ENCODE measurements at places on chromosomes 13 and 19. TPM values are rescaled to one million over a fixed set of nuclear protein-coding genes. Genes with fewer than 3 reads are reported as not detected.

DNA sequence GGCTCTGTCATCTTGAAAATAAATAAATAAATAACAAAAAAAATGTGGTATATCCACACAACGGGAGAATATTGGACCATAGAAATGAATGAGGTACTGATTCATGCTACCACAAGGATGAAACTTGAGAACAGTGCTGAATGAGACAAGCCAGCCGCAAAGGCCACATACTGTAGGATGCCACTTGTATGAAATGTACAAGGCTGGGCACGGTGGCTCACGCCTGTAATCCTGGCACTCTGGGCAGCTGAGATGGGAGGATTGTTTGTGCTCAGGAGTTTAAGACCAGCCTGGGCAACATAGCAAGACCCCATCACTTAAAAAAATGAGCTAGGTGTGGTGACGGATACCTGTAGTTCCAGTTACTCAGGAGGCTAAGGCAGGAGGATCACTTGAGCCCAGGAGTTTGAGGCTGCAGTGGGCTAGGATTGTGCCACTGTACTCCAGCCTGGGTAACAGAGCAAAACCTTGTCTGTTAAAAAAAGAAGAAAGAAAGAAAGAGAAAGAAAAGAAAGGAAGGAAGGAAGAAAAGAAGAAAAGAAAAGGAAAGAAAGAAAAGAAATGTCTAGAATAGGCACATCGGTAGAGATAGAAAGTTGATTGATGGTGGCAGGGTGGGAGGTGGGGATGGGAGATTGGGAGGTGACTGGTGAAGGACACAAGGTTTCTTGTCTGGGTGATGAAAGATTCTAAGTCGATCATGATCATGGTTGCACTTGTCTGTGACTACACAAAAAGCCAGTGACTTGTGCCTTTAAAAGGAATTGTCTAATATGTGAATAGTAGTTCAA, 20.3 kb downstream of the HPN start:
- DNase-seq: no peak
- H3K4me3 ChIP-seq: no peak overlapping the region
- peaks cover under 1% of the 10 kb centered on the region for H3K4me1 ChIP-seq
- no peaks in the 10 kb centered on the region for H3K27me3 ChIP-seq
- no peaks in the 10 kb centered on the region for H3K36me3 ChIP-seq

DNA sequence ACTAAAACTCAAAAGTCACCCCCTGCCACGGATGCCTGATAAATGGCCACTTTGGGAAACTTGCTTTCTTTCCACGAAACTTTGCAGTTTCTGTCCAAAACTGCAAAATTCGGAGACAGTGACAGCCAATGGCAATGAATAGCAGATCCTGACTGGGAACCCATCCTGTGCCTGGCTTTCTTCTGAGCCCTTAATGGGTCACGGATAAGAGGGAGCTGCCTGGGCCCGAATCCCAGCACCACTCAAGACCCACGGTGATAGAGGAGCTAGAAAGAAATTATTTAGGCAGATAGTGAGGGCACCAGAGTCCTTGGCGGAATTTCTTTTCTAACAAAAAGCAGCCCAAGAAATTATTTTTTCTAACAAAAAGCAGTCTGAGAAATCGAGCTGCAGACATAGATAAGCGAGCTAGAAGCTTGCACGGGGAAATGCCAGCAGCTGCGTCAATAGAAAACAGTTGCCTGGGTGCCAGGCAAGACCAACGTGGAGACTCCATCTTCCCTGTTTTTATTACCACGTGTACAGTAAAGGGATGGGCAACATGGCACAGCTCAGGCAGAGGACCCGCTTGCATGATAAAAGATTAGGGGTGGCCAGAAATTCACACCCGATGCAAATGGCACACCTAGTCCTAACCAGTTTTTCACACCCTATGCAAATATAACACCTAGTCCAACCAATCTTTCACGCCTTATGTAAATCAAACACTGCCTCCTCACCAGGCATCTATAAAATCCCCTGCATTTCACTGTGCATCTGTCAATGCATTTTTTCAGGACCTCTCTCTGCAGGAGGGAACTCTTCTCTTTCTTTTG, 7.1 kb upstream of the HSH2D start:
- H3K36me3 ChIP-seq: peaks cover 30% of the 10 kb centered on the region
- no peaks in the 10 kb centered on the region for H3K27me3 ChIP-seq
- no peaks in the 10 kb centered on the region for H3K4me1 ChIP-seq

GRCh38 chr13:102195566-102196462, 206.0 kb downstream of the FGF14 start:
- DNase-seq: no peak
- no peaks in the 10 kb centered on the region for H3K27me3 ChIP-seq
- no peaks in the 10 kb centered on the region for H3K36me3 ChIP-seq
- H3K4me1 ChIP-seq: no peaks in the 10 kb centered on the region

- no peaks in the 10 kb centered on the region for H3K36me3 ChIP-seq
- H3K27ac ChIP-seq: no peak overlapping the region
- no peak for DNase-seq
- H3K27me3 ChIP-seq: no peaks in the 10 kb centered on the region
- peaks cover 8% of the 10 kb centered on the region for H3K4me1 ChIP-seq
These were observed 75.8 kb downstream of the LRCH1 start for GRCh38 chr13:46628622-46629365.

DNA sequence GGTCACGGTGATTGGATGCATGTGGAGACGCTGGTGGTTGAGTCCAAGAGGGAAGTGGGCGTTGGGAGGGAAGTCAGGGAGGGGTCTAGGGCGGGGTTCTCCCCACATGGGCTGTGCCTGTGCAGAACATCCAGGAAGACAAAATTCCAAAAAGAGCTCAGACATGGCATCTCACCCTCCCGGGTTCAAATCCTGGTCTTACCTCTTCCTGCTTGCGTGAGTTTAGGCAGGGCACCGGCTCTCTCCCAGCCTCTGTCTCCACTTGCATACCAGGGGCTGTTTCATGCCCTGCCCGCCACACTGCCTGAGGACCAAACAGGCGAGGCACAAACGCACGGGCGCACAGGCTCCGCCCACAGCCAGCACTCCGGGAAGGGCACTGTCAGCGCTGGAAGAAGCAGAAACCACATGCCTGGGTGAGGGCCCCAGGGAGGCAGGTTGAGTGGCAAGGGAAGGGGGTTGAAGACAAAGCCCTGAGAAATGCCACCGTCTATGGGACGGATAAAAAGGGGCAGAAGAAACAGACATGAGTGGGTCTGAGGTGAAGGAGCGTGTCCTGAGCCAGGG, 123.6 kb upstream of the SOX1 start:
- no peaks in the 10 kb centered on the region for H3K36me3 ChIP-seq
- no peak overlapping the region for H3K27ac ChIP-seq
- no peak overlapping the region for H3K4me3 ChIP-seq
- no peaks in the 10 kb centered on the region for H3K4me1 ChIP-seq

GRCh38 chr13:101384929-101385328, 31.4 kb downstream of the NALCN start:
- no peaks in the 10 kb centered on the region for H3K4me1 ChIP-seq
- H3K36me3 ChIP-seq: no peaks in the 10 kb centered on the region

DNA sequence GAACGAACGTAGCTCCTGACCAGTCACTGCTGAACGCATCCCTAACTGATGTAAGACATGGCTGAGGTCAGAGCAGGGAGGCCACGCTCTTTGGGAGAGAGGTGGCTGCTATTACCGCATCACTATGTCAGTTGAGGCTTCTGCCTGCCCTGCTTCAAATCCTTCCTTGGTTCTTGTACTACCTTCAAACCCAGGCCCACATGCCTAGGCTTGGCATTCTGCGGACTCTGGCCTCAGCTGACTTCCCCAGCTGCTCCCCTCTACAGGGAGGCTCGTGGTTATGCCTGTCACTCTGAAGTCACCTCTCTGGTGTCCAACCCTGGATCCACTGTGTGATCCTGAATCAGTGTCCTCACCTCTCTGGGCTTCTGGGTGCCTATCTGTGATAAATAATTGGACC, 14.8 kb upstream of the MEIS3 start:
- no peak overlapping the region for H3K27ac ChIP-seq
- no peaks in the 10 kb centered on the region for H3K36me3 ChIP-seq
- no peak overlapping the region for H3K4me3 ChIP-seq
- H3K4me1 ChIP-seq: peaks cover 29% of the 10 kb centered on the region

DNA sequence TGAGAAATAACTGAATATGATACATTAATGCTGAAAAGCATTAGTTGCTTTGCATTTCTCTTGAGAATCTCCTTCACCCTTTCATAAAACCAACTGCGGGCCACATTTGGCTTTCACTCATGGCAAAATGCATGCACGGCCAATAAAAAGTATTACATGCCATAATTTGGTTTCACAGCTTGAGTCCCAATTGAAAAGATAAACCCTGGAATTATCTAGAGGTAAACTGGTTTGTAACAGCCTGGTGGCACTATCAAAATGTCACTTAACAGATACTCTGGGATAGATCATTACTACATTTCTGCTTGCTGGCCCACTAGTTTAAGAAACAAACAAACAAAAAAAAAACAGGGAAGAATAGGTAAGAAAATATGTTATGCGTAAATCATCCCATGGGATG, 3.9 kb downstream of the OBI1 start:
- H3K36me3 ChIP-seq: no peaks in the 10 kb centered on the region
- H3K27me3 ChIP-seq: no peaks in the 10 kb centered on the region
- no peak overlapping the region for H3K4me3 ChIP-seq
- no peak for DNase-seq
- no peak overlapping the region for H3K27ac ChIP-seq
- peaks cover 32% of the 10 kb centered on the region for H3K4me1 ChIP-seq

DNA sequence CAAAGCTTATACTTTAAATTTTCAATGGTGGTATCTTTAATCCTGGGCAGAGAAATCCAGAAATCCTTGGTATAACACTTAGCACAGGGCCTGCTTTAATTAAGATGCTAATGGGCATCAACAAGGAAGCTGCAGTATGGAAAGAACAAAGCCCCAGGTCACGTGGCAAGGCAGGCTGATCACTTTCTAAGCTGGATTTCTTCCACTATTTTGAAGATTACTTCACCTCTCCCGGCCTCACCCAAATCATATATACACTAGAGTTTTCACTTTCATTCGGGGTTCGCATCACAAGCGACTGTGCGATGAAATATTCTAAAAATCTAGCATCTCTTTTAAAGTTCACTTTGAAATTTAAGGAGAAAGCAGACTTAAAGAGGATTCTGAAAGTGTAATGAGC, 71.8 kb downstream of the STARD13 start:
- H3K36me3 ChIP-seq: no peaks in the 10 kb centered on the region
- no peaks in the 10 kb centered on the region for H3K4me1 ChIP-seq
- H3K27ac ChIP-seq: no peak overlapping the region
- H3K27me3 ChIP-seq: peaks cover 6% of the 10 kb centered on the region
- no peak overlapping the region for H3K4me3 ChIP-seq

Gene ZNF101
- 84.4 TPM for total RNA-seq

DNA sequence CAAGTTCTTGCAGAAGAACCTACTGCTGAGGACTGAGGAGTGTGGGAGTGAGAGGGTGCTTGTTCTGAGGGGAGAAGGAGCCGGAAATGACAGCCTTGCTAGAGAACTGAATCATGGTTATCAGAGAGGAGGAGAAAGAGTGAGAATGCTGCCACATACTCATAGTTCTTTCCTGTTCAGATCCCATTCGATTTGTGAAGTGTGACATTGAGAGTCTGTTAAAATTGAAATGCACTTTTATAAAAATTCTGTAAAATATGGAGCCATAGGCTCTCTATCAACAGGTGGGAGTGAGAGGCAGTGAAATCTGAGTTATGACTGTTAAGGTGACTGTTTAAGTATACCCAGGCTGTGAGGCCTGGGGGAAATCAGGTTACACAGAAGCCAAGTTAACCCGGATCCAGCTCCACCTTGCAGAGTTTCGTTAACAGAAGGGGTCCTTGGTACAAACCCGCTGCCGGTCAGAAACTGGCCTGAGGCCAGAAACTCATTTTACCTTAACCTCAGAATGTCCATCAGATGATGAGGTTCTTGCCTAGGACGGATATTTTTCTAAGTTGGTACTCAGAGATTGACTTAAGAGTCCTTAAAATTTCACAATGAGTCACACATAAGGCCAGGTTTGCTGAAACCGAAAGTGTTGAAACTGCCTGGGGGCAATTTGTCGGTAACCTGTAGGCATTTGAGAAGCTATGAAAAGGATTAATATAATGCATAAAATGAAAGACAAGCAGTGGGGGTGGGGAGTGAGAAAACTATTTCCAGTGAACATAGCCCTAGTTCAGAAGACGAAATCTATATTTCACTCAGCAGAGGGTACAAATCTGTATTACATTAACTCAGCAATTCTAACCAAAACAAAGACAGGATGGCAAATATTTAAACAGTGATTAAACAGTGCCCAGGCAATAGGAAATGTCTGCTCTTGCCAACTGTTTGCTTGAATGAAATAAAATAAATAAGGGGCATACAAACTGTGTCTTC, 350.5 kb downstream of the KCNRG start:
- no peaks in the 10 kb centered on the region for H3K36me3 ChIP-seq
- H3K27ac ChIP-seq: peak overlapping the region; percentile 80
- peaks cover 36% of the 10 kb centered on the region for H3K4me1 ChIP-seq

Data from CD4-positive, CD25-positive, alpha-beta regulatory T cell (primary cell).